Cerebellum (tissue), 4 donors: ENCODE measurements at places on chromosomes 12 and 14.

- DNase-seq: no peak
Measured at GRCh38 chr12:11767029-11767724, 117.7 kb downstream of the ETV6 start.

DNA sequence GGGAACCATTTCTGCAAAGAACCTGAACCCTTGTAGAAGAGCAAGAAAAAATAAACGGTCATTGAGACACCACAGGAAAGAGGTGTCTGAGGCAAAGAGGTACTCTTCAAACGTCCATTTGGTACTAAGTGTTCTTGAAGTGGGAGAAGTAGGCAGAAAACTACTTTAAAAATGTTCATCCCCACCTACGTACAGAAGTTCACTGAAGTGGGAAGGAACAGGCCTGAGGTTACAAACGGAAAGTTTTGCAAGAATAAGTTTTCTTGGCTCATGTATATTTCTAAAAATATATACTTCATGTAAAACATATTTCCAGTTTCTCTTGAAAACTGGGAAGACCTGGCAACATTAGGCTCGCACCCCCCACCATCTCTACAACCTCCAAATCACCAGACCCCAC, 61.2 kb downstream of the STXBP6 start:
- DNase-seq: no peak

DNA sequence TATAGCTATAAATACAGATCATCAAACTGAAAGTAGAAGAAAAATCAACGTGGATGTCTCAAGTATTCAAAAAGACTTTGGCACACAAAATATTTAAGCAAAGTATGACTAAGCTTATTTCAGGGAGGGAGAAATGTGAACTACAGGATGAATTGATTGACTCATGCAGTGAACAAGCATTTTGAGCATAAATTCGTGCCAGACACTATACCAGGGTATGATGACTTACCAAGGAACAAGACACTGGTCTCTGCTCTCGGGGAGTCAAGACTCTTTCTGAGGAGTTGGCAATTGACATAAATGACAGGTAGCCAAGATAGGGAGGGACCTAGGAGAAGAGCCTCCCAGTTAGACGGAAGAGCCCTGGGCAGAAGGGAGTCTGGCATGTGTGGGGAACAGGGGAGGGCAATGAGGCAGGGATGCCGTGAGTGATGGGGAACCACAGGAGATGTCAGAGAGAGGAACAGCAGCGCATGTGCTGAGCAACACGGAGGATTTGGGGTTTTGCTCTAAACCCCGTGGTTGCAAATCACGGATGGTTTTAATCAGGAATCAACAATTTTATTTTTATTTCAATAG, 115.2 kb downstream of the TMEM132D start:
- DNase-seq: no peak

- no peak for DNase-seq
Measured at GRCh38 chr12:111440152-111440551, 34.4 kb downstream of the SH2B3 start.

DNA sequence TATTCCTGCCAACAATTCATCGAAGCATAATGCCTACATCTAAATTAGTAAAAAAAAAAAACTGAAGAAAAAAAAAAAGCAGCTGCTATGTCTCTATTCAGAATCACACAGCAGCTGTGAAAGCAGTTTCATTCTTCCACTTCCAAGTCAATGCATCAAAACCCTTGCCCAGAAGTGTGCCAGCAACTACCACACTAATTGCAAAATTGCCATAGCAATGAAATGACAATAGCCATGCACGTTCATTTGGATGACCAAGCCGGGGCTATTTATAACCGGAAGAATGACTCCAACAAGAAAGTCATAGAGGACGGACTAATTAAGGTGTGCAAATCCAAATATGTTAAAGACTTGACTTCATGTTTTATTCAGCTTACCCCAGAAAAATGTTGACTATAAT, 42.5 kb downstream of the SLC2A13 start:
- no peak for DNase-seq

GRCh38 chr14:96153003-96153402, 51.6 kb upstream of the BDKRB2 start:
- DNase-seq: no peak

- no peak for DNase-seq
Measured at GRCh38 chr14:104948736-104949031, 24.0 kb downstream of the PLD4 start.

DNA sequence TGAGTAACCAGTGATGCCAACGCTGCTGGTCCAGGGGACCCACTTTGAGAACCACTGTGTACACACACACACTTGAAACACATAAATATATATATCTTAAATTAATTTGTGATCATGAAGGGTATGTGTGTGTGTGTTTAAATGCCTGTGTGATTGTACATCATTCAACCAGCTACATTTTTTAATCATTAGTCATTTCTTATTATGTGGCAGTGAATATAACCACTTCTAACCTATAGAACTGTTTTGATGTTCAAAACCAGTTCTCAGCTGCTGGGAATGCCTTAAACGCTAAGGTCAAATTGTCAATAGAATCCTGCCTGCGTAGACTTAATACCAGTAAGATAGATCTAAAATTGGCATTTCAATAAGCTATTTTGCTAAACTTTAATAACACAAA, 330.0 kb downstream of the SYT1 start:
- DNase-seq: no peak

GRCh38 chr12:124898200-124898922, 16.1 kb downstream of the UBC start:
- peak; percentile 88 for DNase-seq

- DNase-seq: no peak
Measured at GRCh38 chr12:12365446-12365802, 8.5 kb downstream of the BORCS5 start.

- no peak for DNase-seq
Measured at GRCh38 chr12:89960011-89960507, 251.4 kb upstream of the ATP2B1 start.

DNA sequence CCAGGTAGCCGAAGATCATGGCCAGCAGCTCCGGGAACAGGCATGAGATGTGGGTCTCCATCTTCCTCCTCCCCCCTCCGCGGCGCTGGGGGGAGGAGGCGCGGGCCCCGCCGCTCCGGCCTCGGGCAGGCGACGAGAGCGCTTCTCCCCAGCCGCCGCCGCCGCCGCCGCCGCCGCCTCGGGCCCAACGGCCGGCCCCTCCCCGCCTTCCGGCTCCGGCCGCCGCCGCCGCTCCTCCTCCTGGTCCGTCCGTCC, 448 bp downstream of the FBXL14 start:
- no peak for DNase-seq

DNA sequence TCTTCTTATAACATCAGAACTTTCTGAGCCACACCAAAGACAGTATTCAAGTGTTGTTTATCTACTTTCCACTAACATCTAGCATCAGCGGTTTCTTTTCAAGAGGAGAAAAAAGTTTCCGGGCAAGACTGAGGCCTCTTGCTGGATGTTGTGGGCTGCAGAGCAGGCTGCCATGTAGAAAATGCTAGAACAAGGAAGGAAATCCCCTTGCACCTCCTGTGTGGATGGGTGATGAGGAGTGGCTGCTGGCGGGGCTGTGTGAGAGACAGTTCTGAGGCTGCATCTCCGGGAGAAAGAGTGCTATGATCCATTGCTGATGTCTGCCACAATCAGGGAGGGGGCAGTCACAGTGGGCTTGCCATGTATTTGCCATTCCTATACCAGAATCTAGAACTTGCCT, 37.8 kb upstream of the PPP1CC start:
- DNase-seq: no peak

- DNase-seq: no peak
Measured at GRCh38 chr12:112887550-112887949, 19.2 kb upstream of the OAS1 start.
